HCT116 (cell line): ENCODE measurements at places on chromosomes 6 and 20. TPM values are rescaled to one million over a fixed set of nuclear protein-coding genes. Genes with fewer than 3 reads are reported as not detected.

KLC4 gene
- total RNA-seq: 16.2 TPM

ADGRF1 gene
- 39.6 TPM for total RNA-seq

SMLR1 gene
- total RNA-seq: not detected

ENPP1 gene
- total RNA-seq: 6.5 TPM

CLPSL2 gene
- total RNA-seq: 1.7 TPM

LST1 gene
- 0.69 TPM for total RNA-seq

RFX6 gene
- total RNA-seq: not detected

VNN1 gene
- total RNA-seq: not detected

EPB41L1 gene
- total RNA-seq: 42.1 TPM

GRCh38 chr6:31379850-31380249, 22.9 kb upstream of the HLA-B start:
- no peak for DNase-seq

DNA sequence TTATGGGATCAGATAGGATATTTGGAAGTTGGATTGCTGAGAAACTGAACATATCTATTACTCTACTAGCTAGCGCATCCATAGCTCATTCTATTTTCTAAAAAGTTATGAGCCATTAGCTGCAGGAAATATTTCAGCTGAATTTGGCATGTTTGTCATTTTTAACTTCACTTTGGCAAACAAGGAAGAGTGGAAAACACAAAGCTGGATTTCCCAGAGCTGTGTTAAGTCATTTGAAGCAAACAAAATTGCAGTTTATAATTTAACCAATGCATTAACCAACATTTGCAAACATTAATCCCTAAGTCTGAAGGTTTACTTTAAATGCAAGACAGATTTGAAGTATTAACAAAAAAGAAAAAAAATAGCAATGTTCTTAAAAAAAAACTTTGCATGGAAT, 1.2 kb downstream of the ALDH8A1 start:
- DNase-seq: no peak

GRCh38 chr6:31356946-31357466, at the start of gene HLA-B:
Gene HLA-B, minus strand, starts transcription at chr6:31357179. Its CDS starts 21 bp downstream, at chr6:31357158.
- DNase-seq: peak; percentile 47

- DNase-seq: no peak
Observed at GRCh38 chr20:6768228-6769140, 998 bp downstream of the BMP2 start.

DNA sequence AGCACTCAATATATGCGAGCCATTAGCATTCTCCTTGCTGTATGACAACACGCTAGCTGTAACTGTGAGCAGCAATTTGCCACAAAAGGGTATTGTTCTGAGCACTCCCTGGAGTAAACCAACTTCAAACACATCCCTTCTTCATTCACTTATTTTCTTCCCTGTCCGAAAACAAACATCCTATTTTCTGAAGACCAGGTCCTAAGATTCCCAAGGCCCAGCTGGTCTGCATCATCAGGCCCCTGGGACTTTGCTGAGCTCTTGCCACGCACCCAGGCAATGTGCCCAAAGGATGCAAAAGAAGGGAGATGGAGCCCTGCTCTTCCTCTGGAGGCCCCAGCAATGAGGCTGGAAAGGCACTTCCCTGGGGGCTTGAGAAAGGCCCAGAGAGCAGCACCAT, 118.1 kb downstream of the PREX1 start:
- DNase-seq: no peak

GRCh38 chr20:57559658-57560553, 1.0 kb upstream of the PCK1 start:
- DNase-seq: no peak

- DNase-seq: no peak
Observed at GRCh38 chr6:137265561-137266308, 46.5 kb upstream of the IFNGR1 start.

DNA sequence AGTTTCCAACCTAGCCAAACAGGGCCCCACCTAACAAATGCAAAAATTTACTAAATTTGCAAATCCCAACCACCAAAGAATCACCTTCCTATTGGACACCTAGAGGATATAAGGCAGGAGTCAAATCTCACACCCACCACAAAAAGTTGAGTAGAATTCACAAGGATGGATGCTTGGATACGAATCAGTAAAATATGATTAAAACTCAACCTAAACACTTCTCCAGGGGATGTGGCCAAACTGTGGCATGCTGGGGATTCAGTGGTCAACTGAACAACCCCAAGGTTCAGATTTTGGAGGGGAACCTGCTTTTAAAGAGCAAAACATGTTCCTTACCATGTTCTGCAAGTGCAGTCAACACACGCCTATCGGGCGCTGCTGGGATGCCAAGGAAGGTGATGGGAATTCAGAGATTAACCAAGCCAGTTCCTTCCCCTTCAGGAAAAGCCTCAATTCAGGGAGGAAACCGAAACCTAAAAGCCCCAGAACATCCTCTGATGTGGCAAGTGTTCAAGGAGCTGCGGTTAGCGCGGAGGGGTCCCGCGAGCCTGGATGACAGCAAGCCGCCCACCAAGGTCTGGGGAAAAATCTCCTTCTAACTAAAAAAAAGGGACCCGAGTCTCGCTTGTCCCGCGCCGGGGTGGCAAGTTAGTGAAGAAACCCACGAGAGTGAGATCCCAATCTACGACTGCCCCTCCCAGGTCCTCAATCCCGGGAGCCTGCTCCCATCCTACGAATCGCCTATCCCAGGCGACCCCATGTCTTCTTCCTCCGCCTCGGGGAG, 902 bp downstream of the SAMHD1 start:
- no peak for DNase-seq

DNA sequence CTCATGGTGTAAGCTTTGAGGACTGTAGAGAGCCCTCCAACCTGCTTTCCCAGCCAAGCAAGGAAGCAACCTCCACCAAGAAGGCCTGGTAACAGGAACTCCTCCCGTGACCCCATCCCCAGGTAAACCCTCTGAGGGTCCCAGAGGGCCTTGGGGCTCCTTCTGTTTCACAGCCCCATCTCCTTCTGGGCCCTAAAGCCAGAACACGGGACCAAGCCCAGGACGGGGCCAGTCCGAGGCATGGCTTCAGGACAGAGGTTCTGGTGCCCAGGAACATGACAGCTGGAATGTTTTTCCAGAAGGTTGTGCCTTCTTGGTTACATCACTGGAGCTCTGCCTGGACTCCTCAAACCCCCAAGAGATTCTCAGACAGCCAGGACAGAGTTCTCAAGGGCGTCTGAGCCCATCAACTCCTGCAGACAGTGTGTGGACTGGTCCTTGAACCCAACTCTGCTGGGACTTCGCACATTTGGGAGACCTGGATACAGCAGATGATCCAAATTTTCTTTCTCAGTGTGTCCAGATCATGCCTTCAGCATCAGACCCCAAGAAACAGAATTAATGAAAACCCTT, 43.1 kb downstream of the RRBP1 start:
- no peak for DNase-seq

DNA sequence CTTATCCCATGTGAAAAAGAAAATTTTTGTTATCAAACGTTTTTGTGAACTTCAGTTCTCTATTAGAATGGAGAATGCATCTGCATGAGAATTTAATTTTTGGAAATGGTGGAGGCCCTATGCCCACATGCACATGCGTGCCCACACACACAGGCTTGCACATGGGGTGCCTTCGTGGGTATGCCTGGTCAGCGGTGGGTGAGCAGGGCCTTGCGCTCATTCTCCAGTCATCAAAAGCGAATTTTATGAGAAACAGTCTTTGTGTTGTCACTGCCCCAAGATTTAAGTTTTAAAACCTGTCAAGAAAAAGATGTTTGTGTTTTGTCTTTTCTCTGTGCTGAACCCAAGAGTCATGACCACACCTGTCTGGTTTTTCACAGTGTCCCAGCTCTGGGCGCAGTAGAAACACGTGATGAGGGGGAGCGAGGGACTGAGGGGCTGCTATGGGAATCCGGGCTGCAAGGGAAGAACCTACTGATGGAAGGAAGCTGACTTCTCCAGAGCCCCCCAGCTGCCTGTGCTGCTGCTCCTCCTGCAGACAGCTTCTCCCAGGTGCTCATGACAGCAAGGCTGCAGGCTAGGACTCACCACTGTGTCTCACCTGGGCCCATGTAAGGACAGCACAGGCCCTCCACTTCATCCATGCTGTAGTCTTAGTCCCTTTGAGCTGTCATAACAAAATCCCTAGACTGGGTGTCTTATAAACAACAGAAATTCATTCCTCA, 153.6 kb downstream of the SYCP2 start:
- no peak for DNase-seq

DNA sequence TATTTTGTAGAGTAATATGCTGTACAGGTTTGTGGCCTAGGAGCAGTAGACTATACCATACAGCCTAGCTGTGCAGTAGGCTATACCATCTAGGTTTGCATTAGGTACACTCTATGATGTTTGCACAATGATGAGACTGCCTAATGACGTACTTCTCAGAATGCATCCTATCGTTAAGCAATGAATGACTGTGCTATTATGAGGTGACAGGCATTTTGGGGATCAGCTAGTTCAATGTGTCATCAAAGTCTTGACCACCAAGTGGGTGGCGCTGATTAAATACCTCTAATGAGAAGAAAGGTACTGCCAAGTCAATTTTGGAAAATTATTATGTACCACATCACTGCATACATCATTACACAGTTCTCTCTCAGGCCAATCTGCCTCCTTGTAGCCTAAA, 190.2 kb downstream of the BACH2 start:
- DNase-seq: no peak

- peak; percentile 97 for DNase-seq
Observed at GRCh38 chr6:155171109-155171746, 92.6 kb upstream of the CLDN20 start.

GRCh38 chr6:150739711-150740349, 125.7 kb upstream of the MTHFD1L start:
- DNase-seq: no peak

GRCh38 chr20:16712511-16712947, 17.3 kb upstream of the SNRPB2 start:
- no peak for DNase-seq

- DNase-seq: no peak
Observed at GRCh38 chr20:51354769-51355319, 187.7 kb downstream of the NFATC2 start.

DNA sequence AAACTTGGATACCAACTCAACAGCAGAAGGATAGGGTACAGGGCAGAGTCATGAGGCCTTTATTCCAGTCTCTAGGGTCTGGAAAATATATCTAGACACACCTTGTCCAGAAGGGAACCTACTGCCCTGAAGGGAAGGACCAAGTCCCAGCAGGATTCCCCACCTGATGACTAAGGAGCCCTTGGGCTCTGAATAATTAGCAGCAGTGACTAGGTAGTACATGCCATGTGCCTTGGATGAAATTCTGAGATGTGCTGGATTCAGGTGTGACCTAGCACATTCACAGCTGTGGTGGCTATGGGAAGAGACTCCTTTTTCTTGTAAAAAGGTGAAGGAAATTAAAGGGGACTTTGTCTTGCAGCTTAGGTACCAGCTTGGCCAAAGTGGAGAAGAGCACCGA, 364.3 kb upstream of the PTCHD4 start:
- DNase-seq: no peak
